ENCODE measurements at places on chromosomes 3 and 15.

DNA sequence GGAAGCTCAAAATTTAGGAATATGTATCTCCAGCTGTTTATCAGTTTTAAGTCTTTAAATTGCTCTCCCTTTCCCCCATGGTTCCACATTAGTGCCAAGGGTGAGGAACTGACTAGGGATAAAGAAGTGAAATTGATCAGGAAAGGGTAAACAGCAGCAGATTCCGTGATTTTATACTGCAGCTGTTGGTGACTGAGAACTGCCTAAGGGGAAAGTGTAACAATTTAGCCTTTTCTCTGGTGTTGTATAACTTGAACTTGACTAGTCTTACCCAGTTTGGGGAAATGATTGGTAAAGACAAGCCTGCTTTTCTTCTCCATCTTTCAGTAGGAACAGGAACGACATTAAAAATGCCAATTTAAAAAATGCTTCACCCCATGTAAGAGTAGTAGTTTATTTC is 5.0 kb downstream of the SPRED1 start:
- DNase-seq = peak; percentile 11

DNA sequence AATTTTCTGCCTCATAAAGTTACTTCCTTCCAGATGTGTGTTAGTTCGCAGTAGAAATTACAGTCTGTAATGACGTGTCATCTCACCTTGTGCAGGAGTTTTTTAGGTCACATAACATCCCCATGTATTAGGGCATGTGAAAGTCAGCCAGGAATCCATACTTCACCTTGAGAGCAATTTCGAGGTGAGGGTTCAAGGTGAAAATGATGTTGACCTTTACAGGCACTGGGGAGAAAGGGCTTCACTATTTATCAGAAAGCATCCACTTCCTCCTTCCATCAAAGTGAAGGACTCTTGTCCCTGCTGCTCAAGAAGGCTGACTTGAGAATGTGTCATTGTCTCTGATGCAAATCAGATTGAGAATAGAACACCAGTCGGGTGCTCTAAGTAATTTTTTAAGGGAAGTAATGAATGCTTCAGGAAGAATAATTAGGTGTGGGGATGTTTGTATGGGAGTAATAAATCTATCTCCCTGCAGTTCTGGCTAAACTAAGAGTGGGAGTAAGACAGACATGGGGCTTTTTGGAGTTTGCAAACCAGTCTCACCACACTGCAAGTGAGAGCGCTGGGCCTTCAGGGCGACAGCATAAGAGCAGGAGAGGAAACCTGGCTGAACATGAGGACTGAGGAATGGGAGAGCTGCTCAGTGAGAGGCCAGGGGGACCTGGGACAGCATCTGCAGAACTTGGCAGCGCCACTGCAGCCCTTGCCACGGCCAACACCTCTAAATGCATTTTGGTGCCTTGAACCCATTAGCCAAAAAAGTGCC is 85.9 kb upstream of the IL12A start:
- DNase-seq = no peak

DNA sequence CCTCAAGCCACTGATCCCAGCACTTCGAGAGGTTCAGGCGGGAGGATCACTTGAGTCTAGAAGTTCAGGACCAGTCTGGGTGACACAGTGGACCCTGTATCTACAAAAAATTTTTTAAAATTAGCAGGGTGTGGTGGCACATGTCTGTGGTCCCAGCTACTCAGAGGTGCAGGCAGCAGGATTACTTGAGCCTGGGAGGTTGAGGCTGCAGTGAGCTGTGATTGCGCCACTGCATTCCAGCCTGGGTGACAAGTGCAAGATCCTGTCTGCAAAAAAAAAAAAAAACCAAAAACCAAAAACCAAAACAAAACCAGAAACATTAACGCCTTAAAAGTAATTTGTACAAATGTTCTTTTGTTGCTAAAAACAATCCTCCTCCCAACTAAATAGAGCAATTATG is 27.9 kb upstream of the SLC12A8 start:
- no peak for DNase-seq

GRCh38 chr3:47047673-47048072 is 68.2 kb downstream of the NBEAL2 start:
- DNase-seq = no peak

DNA sequence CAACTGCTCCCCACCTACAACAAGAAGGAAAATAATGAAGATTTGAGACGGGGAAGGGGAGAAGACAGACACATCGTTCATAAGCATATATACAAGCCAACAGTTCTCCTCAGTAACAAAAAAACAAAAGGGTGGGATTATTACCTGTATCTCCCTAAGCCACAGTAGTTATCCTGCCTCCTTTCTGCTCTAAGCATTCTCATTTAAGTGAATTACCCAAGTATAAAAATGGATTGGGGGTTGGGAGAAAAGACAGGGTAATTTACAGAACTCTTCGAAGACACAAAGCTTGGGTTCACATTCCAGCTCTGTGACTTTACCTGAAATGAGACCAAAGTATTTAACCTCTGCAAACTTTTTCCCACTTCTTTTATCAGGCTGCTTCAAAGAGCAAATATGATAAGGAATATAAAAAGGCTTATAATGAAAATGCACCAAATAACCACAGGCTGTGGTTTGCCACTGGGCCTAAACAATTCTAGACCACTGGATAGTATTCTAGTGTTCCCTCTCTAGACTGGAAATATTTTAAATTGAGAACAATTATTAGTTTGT is 64.4 kb downstream of the UACA start:
- no peak for DNase-seq

GRCh38 chr15:59738676-59739075 is 49.6 kb upstream of the BNIP2 start:
- no peak for DNase-seq

DNA sequence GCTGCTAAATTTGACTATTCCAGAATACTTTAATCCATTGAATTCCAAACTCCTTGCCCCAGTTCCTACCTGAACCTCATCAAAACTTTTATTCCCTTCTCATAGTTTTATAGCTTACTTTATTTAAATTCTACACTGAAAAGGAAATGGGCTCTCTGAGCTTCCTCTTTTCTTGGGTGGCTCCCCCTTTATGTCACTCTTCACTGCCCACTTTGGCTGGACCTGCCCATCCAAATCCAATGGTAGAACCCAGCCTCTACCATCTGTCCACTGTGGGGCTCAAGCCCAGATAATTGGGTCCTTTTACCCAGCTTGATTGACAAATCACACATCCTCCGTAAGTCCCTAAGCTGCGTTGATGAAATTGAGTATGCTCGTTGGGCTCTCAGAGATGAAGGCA is 216.5 kb downstream of the BBX start:
- no peak for DNase-seq

GRCh38 chr15:67784090-67784781 is 41.1 kb upstream of the SKOR1 start:
- no peak for DNase-seq

- no peak for DNase-seq
Observed at GRCh38 chr3:13687517-13687943, 138.6 kb downstream of the FBLN2 start.

GRCh38 chr15:22861161-22861560 is 22.7 kb downstream of the NIPA2 start:
- DNase-seq = no peak

- no peak for DNase-seq
Observed at GRCh38 chr3:179608931-179609720, 4.5 kb downstream of the NDUFB5 start.

GRCh38 chr3:55526332-55527030 is 39.4 kb upstream of the WNT5A start:
- no peak for DNase-seq

DNA sequence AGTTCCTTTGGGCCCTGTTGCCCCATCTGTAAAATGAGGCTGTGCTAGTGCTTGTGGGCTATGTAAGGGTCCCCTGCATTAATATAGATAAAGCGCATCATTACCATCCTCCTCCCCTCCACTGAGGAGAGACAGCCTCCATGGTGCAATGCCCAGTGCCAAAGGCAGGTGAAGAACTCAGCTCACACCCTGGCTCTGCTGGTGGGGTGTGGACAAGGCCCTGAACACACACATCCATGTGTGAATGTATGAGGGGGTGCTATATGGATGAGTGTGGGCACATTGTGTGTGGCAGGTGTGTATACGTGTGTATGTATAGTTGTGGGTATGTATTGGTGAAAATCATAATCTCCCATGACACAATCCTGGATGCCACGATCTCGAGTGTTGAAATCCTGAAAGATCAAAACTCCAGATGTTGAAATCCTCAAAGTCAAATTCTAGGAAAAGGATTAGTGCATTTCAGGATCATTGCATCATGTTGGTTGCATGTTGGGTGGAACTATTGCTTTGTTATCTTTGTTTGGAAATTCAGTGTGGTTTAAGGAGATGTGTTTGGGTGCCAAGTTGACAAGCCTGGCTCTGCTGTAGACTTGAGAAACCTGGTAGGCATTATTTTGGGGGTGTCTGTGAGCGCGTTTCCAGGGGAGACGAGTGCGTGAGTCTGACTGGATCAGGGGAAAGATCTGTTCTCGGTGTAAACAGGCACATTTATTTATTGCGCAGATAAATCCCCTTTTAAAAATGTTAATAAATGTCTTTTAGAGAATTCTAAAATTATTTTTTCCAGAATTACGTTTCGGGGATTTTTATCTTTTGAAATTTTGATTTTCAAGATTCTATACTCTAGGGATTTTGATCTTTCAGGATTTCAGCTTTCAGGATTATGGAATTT is 42.0 kb upstream of the SEC61A1 start:
- peak; percentile 30 for DNase-seq

GRCh38 chr3:197846491-197846890 is 55.4 kb downstream of the LRCH3 start:
- DNase-seq = no peak

DNA sequence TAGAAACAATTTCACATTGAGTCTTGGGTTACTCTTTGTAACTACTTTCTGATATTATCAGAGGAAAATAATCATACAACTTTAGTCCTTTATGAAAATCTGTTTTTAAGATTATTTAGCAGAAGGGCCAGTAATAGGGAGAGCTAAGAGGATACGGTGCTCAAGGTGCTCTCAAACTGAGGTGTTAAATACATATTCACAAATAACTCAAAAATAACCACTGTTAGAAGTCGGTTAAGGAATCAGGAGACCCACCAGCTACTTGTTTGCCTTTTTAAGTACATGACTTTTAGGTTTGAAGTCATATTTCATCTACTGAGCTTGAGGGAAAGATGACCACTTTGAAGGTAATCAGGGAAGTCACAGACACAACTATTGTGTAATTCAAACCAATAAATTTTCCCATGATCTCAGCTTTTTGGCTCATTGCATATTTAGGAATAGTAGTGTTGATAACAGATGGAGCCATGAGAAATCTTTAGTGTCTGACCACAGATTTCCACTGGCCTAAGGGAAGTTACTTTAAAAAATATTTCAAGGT is 1.4 kb upstream of the RSRC1 start:
- peak; percentile 48 for DNase-seq

DNA sequence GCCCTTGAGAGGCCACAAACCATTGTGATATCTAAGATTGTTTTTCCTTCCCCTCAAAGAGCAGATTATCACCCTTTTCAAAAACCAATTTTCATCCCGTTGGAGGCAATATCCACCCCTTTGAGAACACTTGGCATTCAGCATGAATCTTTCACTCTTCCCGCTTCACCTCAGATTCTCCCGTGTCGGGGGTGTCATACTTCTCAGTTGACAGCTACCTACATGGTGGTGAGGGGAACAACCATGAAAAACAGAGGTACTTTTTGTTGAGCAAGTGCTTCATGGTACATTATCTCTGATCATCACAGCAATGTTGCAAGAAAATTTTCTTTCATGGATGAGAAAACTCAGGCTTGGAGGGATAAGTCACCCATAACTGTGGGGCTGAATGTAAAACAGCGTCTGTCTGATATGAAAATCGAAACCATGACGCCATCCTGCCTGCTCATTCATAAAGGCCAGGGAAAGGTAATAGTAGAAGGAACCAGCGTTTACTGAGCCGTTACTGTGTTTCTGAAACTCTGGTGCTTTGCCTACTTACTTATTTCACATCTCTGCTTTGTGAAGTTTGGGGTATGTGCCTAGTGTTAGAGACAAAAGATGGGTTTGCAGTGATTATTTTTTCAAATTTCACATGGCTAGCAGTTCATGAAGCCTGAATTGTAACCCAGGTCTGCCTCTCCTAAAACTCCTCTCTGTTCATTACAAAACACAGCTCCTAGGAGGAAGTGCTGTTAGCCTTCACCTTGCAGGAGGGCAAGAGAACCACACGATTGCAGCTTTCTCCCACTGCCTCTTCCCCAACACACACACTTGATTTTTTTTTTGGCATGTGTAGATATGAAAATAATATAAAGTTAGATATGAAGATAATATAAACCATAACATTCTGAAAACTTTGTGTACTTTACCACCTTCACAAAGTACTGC is 35.4 kb downstream of the SV2B start:
- DNase-seq = no peak

- DNase-seq = no peak
Observed at GRCh38 chr3:45868213-45868612, 18.1 kb upstream of the CCR9 start.

- DNase-seq = peak; percentile 5
Observed at GRCh38 chr3:178434206-178434805, 101.9 kb upstream of the KCNMB2 start.

- no peak for DNase-seq
Observed at GRCh38 chr3:66036586-66037148, 2.1 kb downstream of the MAGI1 start.

GRCh38 chr3:34388830-34389229 is 590.4 kb downstream of the PDCD6IP start:
- DNase-seq = no peak

- no peak for DNase-seq
Observed at GRCh38 chr15:70762469-70763119, 764 bp downstream of the UACA start.

DNA sequence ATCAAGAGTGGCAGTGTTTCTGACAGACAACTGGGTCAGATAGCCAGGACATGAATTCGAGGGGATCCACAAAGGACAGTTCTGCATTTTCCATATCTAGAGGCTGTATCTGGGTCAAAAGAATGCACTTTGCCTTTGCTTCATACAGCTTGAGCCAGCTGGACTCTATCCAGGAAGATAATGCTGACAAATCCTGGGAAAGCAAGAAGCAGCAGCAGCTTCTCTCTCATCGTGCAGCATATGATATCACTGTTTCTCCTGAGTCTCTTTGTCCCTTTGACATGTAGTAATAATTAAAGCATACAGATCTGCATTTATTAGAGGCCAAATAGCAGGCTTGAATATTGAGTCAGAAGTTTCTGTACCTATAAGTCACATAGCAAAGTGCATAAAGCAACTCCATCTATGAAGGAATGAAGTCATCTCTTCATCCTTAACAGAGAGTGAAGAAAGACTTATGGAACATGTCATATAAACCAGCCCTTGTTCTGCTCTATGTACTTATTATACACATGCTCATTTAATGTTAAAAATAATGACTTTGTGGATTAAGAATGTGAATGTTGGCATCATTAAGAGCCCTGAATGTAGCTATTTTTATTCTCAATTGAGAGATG is 236.8 kb upstream of the GBE1 start:
- DNase-seq = no peak

DNA sequence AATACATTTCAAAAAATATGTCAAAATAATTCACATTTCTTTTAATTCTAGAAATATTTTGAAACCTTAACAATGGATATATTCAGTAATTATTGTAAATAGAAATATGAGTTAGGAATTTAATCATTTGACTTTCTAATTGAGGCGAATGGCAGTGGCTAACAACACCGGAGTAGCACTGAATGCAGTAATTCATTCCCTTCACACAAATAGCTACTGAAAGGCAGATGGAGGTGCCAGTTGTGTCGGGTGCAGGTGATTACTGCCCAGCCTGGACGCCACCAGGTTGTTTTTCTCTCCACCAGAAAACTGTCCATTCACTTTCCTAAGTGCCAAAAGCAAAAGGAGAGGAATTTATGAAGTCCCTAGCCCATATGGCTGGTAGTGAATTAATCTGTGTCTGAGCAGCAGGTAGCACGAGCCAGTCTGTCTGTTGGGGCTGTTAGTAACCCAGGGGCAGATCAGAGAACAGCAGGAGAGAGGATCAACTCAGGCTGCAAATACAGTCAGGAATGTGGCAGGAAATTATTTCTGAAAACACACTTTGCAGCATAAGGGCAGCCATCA is 79.3 kb upstream of the GMNC start:
- DNase-seq = no peak
